ENCODE measurements at places on chromosomes 2 and 18.

DNA sequence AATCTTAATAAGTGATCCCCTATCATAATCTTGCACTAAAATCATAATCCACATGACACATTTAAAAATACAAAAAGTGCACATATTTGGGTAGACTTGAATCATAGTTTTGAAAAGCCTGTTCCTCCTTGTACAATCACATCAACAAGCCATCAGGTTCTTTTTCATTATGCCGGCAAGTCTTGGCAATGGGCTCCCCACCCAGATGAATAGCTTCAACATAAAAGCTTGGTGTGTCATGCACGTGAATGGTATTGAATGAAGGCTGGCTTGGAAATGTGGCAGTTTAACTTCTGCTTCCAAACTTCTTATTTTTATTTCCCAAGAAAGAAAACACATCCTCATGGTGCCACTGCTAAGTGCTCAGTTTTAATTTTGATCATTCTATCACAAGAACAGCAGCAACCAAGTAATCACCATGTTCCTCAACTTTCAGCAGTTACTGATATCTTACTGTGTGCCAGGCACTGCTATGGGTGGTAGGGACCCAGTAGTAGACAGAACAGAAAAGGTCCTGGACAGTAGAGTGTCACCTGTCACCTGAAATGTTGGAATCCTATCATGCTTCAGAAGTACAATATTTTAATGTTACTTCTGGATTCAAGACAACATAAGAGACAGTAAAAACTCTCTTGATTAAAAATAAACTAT, 89.9 kb downstream of the AP1S3 start:
- DNase-seq = no peak

GRCh38 chr2:236175548-236176150, 7.5 kb upstream of the GBX2 start:
- DNase-seq = no peak

GRCh38 chr2:241833101-241833663, 24.2 kb downstream of the NEU4 start:
- no peak for DNase-seq

- DNase-seq = no peak
These were observed 137.6 kb upstream of the DSEL start for GRCh38 chr18:67654101-67654500.

- no peak for DNase-seq
These were observed 17.3 kb downstream of the PAX3 start for GRCh38 chr2:222281506-222281905.

DNA sequence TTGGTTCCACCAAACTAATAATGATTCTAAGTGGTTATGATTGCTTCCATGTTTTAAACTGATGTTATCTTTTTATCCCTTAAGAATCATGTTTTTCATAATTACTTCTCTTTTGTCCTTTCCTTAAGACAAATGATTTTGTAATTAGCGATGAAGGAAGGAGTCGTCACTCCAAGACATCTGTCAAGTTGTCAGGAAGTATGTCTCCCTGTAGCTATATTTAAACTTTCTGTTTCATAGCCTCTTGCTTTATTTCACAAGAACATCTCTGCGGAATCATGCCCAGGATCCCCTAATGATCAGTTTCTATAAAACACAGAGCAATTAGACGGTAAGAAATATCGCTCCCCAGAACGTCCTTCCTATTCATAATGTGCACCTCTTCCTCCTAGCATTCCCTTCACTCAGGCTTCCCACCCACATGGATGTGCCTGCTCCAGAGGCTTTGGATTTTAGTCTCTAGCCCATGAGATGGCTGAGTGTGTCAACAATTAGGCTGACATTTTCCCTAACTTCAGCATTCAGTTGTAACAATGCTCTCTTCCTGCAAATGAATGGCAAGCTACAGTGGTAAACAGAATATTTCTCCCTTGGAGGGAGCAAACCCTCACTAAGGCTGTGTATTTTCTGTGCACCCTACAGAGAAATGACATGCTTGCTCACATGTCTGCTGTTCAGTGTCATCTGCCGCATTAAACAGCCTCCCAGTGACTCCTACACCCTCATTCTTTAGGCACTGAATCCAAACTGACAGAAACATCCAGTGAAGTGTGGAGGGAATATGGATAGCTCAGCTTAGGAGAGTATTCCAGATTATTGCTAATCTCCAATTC, 879.6 kb upstream of the CELF4 start:
- no peak for DNase-seq

DNA sequence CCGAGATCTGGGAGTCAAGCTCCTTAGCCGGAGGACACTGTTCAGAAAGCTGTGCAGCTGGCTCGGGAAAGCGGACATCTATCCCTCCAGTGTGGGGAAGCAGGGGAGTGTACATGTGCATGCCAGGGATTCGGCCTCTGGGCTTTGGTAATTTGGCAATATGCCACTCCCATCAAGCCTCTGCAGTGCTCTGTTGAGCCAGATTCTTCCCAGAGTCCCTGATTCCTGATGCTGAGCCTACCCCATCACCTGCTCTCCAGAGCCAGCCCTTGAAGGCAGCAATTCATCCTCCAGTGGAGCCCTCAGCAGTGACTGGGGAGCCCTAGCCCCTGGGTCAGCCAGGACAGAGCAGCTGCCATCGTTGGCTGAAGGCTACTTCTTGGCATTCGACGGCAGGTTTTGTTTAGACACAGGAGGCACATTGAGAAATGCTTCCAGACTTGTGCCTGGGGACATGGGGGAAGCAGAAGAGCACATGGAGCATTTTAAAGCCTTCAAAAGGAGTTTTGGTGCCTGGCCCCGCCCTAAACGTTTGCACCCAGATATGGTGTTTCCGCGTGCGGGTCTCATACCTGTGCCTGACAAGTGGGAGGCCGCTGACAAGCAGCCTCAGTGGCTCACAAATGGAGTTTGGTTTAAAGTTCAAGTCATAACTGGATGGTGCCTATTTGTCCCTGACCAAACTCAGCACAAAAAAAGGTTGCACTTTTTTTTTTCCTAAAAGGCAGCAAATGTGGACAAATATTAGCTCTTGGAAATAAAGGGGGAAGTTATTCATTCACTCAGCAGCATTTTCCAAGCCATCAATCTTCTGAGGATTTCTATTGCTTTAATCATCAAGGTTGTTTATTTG, 272.8 kb downstream of the CYRIA start:
- no peak for DNase-seq

- no peak for DNase-seq
These were observed 6.1 kb downstream of the DCTN1 start for GRCh38 chr2:74373985-74374384.

- DNase-seq = no peak
These were observed 13.2 kb downstream of the SPATS2L start for GRCh38 chr2:200319548-200320337.

DNA sequence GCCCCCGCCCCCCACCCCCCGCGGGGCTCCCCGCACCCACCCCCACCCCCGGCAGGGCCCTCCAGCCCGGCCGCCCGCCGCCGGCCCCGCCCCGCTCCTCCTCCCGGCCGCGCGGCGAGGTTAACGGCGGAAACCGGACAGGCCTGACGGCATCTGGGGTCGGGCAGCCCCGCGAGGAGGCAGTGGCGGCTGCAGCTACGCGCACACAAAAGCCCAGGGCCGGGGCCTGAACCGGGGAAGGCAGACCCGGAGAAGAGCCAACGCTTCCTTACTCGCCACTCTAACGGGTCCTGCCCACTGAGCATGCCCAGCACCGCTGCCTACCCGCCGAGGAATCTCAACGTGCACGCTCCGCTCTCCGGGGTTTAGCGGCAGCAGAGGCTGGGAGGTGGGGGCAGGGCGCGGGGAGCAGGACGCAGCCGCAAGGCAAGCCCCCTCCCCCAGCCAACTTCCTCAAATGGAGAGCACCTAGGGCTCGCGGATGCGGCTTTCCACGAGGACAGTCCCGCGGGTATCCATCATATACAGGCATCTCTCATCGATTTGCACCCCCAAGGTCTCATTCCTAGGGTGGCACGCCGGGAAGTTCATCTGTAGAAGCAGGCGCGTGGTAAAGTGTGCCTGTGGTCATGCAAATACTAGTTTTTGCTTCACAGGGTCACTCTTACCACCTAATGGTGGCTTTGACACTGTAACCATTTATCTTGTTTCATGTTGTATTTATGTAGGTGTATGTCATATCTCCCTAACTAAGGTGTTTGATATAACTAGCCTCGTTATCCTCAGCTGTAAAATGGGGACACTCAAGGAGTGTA, at the start of gene MEMO1:
Gene MEMO1 (minus strand): TSS at position 339 of the 815 bp plus-strand sequence. CDS start 761 bp downstream, outside the sequence.
- peak; percentile 89 for DNase-seq

- DNase-seq = no peak
These were observed 59.0 kb upstream of the ZBTB7C start for GRCh38 chr18:48468151-48468550.

- no peak for DNase-seq
These were observed 77.1 kb downstream of the HS1BP3 start for GRCh38 chr2:20573620-20574422.

DNA sequence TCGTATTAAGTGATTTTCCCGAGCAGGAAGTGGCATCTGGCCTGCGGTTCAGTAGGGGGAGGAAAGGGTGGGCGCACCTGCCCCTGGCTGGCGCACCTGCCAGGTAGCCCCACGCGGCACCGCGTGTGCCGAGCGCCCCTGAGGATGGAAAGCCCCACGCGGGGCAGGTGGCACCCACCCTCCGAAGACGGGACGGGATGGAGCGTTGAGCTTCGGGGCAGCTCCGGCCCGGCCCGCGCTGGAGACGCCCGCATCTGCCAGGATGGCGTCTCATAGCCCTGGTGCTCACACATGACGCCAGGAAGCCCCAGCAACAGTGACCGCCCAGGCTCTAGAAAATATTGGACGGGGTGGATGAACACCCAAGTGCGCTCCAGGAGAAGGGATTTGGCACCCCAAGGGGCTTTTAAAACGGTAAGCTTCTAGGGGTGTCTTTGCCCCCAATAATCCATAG, 2.5 kb upstream of the NFATC1 start:
- no peak for DNase-seq

GRCh38 chr2:231390667-231391066, 4.8 kb upstream of the B3GNT7 start:
- DNase-seq = no peak

GRCh38 chr2:8115456-8115855, 566.4 kb upstream of the ID2 start:
- no peak for DNase-seq

DNA sequence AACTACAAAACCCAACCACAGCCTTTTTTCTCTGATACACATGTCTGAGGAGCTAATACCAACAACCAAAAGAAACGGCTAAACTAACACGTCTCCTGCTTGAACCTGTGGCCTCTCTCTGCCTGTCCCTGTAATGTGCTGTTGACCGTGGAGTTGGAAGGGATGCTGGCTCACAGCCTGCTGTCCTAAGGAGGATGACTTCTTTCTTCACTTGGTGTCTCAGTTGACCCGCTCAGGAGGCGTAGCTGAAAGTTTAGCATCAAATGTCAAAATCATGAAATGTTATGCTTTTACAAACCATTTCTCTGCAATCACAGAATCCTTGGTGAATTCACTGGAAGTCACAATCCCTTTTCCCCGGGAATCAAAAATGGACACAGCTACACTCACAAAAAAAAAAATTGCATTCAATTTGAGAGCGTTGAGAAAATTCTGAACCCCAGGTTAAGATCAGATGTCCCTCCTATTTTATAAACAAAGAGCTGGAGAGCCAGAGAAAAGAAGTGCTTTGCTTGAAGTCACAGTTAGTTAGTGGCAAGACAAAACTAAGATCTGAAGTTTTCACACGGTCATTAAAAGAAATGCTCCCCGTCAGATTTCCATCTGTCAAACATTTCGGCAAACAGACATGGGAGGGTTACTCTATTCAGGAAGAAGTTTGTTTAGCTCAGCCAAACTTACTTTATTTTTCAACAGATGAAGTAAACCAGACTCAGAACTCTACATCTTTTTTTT, 74.3 kb downstream of the IRS1 start:
- DNase-seq = no peak

- no peak for DNase-seq
These were observed 490.2 kb upstream of the KLHL29 start for GRCh38 chr2:22894761-22895160.

GRCh38 chr2:25323042-25323514, 18.6 kb downstream of the DNMT3A start:
- no peak for DNase-seq

GRCh38 chr2:163641986-163642385, 93.8 kb downstream of the FIGN start:
- no peak for DNase-seq

All from NCI-H2029 (cell line).